ENCODE measurements at places on chromosomes 6 and 20.

- no peak for DNase-seq
Measured at GRCh38 chr6:97026298-97026697, 101.8 kb downstream of the KLHL32 start.

GRCh38 chr6:13248584-13248985 is 79.8 kb downstream of the TBC1D7 start:
- no peak for DNase-seq

GRCh38 chr20:61705386-61706258 is 360.1 kb downstream of the TAF4 start:
- no peak for DNase-seq

DNA sequence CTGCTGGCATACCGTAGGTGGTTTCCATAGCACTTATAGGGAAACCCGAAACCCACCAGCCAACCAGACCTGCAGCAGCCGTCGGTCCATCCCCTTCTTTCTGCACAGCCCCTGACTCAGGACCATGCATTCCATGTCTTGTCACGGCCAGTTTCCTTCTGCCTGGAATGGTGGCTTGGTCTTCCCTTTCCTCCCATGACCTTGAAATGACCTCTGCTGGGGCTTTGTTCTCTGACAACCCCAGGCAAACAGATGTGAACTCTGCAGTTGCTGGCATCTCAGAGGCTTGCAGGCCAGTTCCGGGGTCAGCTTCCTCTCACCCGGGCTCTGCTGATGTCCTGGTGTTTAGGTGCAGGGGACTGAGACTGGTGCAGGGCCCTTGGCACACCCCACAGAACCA is 250.8 kb downstream of the SMOC2 start:
- no peak for DNase-seq

- no peak for DNase-seq
Measured at GRCh38 chr6:34490390-34491090, 24.7 kb downstream of the PACSIN1 start.

DNA sequence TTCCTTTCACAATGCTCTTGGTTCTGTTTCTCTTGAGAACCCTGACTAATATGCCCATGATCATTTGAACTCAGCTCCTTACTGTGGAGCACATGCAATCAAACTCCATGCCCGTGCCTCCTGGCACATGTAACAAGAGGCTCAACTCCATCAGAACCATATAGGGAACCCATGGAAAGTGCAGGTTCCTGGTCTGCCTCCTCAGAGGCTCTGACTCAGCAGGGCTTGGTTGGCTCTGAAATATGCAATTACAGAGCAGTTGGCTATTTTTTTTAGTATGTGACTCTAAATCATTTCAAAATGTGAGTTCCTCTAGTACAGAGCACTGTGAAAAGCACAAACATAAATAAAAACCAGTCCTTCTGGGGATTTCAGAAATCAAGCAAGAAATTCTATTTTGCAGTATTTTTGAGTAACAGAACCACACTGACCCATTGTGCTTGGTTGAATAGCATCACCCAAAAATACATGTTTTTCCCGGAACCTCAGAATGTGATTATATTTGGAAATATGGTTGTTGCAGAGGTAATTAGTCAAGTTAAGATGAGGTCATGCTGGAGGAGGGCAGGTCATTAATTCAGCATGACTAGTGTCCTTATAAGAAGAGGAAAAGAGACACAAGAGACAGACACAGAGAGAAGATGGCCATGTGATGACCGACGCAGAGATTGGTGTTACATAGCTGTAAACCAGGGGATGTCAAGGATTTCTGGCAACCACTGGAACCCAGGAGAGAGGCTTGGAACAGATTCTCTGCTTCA is 13.2 kb upstream of the MAP3K4 start:
- DNase-seq, result no peak

DNA sequence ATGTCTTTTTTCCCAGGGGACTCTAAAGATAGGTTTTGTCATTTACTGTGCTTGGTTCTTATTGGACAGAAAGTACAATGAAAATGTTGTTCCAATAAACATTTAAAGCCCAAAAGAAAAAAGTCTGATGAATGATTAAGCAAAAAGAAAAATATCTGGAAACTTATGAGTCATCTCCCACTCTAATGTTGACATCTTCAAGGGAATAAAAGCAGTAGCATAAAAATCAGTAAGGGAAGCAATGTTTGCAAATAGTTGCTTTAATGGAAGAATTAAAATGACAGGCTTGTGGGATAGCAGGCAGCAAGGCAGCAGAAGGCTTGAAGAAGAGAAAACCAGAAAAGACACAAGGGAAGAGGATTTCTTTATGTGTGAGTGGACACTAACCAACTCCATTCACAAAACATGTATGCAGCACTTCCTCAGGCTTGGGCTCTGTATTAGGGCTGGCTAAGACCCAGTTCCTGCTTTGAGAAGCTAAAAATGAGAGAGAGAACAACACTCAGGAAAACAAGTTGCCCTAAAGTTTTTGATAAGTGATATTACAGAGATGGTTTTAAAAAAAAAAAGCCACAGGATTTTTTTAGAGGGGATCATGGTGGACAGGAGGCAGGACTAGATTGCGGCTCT is 263.2 kb upstream of the NT5E start:
- DNase-seq, result no peak

DNA sequence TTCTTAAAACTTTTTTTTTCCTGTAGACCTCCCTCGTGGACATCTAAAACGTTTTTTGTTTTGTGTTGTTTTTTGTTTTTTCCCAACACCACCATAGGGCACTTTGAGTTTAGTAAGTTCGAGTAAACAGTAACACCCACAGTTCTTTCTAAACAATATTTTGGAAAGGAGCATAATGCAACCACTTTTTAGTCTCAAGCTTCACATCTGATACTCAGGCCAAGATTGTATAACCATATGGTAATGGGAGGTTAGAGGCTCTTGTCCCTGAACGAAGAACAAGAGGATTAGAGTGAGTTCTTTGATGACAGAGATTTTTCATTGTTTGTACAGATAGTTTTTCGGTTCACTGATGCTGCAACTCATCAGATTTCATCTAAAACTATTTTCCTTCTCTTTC is 144.6 kb downstream of the MTHFD1L start:
- no peak for DNase-seq

- DNase-seq, result no peak
Measured at GRCh38 chr6:42783876-42784642, 2.2 kb downstream of the BICRAL start.

GRCh38 chr6:124446961-124447360 is 515.3 kb upstream of the RNF217 start:
- DNase-seq, result no peak

DNA sequence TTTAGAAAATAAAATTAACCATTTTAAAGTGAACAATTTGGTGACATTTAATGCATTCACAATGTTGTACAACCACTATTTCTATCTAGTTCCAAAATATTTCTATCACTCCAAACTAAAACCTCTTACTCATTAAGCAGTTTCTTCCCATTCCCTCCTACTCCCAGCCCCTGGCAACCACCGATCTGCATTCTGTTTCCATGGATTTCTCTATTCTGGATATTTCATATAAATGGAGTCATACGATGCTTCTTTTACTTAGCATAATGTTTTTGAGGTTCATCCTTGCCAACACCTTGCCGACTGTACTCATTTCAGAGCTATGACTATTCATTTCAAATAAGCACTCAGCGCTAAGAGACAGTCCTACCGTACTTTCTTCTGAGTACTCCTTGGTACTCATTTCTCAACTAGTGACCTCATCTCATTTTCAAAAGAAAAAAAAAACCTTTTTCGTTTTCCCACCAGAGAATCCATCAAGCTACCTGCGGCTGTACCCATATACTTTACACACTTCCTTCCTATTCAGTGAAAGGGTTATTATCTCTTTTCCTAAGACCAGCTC is 259.2 kb downstream of the UTRN start:
- DNase-seq, result no peak

GRCh38 chr20:14913896-14914620 is 576.6 kb upstream of the FLRT3 start:
- DNase-seq, result no peak

GRCh38 chr6:1672379-1672778 is 62.7 kb downstream of the FOXC1 start:
- DNase-seq, result no peak

GRCh38 chr6:168136001-168136400 is 57.0 kb upstream of the FRMD1 start:
- DNase-seq, result no peak

All from nucleus accumbens (tissue), 56 donors.